Activated gamma-delta T cell treated with anti-CD3 and anti-CD28 coated beads, Interleukin-2, amount 50 U/mL, for 16 hours (primary cell): ENCODE measurements at places on chromosomes 12 and 14.
A peak's percentile ranks its signal among the peaks of the same experiment; 100 is the strongest.

GRCh38 chr12:49867570-49868341, 24.9 kb upstream of the BCDIN3D start:
- DNase-seq = no peak

- no peak for DNase-seq
These were observed 612.5 kb downstream of the FSCB start for GRCh38 chr14:43894534-43894933.

DNA sequence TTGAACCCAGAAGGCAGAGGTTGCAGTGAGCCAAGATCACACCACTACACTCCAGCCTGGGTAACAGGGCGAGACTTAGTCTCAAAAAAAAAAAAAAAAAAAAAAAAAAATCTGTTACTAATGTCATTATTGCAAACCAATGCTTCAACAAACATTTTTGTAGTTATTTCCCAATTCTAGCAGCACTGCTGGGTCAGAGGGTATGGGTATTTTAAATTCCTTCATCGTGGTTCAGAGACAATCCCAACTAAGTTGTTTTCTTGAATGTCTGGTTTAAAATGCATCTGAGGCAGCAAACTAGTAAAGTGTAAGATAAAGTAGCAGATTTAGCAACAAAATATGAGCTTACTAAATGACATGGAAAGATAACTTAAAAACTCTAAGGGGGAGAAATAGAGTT, 65.6 kb downstream of the FERMT2 start:
- no peak for DNase-seq

DNA sequence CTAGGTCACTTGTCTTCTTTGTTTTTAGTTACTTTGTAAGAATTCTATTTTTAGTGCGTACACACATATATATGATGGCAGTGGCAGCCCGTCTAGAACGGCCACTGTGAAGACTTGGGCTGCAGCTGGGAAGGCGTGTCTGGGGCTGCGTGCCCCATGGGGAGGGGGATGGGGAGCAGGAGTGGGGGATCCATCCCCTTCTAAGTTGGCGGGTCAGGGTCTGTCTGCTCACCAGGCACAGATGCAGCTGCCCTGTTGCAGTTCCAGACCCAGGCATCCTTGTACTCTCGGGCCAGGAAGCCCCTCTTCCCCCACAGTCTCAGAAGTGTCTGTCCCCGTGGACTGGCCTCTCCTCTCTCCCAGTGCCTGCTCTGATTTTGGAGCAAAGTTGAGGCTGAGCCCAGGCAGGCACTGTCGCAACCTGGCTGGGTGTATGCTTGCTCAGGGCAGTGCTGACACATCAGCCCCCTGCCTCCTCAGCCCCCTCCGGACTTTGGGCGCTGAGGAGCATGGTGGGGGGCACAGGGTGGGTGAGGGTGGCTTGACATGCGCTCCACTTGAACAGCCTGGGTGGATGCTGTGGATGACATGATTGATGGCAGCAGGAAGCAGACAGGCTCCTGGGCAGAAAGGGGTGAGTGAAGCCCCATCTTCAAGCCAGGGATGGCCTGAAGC, 271.2 kb upstream of the NAV3 start:
- no peak for DNase-seq

- no peak for DNase-seq
These were observed 176.7 kb downstream of the CALM1 start for GRCh38 chr14:90573385-90574105.

DNA sequence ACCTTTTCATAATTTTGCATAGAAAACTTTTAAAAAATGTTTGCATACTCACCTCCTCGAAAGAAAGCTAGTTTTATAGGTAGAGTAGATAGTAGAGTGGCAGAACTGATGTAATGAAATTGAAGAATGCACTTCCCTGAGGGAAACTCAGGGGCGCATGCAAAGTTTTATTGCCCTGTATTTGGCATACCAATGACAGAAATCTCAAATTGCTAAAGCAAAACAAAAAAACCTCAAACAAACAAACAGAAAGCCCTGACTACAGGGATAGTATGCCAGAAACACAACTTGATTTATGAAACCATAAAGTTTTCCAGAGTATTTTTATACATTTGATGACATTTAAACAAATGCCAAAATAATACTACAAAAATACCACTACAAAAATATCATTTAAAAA, 1.8 kb downstream of the RASSF9 start:
- DNase-seq = no peak

DNA sequence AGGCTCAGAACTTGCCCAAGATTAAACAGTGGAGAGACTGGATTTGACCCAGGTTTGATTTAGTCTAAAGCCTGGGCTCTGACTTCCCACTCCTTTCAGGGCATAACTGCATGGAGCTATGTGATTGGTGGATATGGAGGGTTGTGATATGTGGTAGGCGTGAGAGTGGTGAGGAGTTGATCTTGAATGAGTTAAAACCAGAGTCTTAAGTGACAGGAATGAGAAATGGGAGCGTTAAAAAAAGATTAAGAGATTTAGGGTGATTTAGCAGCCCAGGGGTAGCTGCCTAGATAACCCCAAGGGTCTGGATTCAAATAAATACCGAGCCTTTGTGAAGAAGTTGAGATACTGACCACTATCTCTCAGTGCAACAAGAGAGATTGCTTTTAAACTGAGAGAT, 8.4 kb downstream of the SYNDIG1L start:
- DNase-seq = no peak

- no peak for DNase-seq
These were observed 1.8 kb downstream of the USP15 start for GRCh38 chr12:62261876-62262517.

- DNase-seq = no peak
These were observed 13.6 kb downstream of the PAPLN start for GRCh38 chr14:73250781-73251500.

- DNase-seq = no peak
These were observed 62.6 kb downstream of the DCAF5 start for GRCh38 chr14:69090187-69090789.

GRCh38 chr14:69812711-69813110, 15.7 kb upstream of the SLC10A1 start:
- no peak for DNase-seq

DNA sequence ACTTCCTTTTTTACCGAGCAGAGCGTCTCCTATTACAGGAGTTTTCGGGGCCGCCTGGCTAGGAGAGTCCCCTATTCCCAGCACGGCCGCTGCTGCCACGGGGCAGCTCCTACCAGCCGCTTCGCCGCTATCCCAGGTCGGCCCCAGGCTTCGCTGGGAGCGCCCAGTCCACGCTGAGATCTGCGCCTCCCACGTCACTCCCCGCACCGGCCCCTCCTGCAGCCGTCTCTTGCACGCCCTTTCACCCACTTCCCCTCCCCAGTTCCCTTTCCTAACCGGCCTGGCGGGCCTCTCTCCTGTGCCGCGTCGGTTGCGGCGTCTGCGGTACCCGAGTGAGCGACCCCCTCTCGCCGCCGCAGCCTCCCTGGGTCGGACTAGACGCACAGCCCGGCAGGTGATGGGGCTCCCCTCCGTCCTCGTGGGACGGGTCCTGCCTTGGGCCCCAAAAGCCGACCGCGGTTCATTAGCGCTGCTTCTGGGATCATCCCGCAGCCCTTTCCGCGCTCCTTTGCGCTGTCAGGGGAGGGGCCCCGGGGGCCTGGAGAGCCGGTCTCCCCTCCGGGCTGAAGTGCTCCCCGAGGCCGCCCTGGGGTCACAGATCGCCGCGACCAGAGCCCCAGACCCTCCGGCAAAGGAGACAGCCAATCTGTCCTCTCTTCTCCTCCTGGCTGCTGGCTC, 1318.4 kb downstream of the TMEM121 start:
- DNase-seq = peak; percentile 44

GRCh38 chr14:51666826-51667225, 15.1 kb downstream of the FRMD6 start:
- DNase-seq = no peak

- DNase-seq = no peak
These were observed 3.2 kb upstream of the MGST1 start for GRCh38 chr12:16344269-16344668.

DNA sequence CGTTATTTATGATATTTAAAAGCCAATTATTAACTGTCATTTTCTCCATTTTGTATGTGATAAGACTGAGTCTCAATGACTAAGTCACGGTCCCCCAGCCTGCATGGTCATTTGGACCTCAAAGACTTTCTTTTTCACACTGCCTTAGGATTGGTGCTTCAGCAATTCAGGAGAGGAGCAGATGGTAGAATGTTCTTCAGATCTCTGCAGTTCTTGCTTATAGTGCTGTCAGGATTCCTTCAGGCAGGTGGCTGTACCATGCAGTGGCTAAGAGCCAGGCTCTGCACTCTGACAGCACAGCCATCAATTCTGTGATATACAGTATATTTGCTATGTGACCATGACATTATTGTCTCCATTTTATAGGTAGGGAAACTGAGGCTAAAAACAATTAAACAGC, 18.7 kb downstream of the SSPN start:
- DNase-seq = no peak
